ENCODE measurements at places on chromosomes 1 and 21. TPM values are rescaled to one million over a fixed set of nuclear protein-coding genes. Genes with fewer than 3 reads are reported as not detected.

Gene COL24A1
- not detected for total RNA-seq

DNA sequence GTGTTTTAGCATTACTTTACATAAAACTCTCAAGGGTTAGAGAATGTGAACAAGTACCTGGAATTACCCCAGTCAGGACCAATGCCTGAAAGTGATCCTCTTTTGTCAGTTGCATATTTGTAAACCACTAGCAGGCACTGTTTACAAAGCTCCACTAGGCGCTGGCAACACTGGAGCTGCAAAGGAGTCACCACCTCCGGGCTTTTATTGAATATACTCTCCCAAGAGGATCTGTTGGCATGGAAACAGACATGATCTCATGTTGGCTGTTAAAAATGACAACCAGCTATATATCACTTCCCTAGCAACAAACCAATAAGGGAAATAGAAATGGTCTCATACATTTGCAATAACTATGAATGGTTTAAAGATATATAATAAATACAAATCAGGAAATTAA is 116.0 kb downstream of the TTLL7 start:
- DNase-seq = peak; percentile 56

Gene OR10J1
- total RNA-seq = not detected

Gene GNL2
- 75.1 TPM for total RNA-seq

DNA sequence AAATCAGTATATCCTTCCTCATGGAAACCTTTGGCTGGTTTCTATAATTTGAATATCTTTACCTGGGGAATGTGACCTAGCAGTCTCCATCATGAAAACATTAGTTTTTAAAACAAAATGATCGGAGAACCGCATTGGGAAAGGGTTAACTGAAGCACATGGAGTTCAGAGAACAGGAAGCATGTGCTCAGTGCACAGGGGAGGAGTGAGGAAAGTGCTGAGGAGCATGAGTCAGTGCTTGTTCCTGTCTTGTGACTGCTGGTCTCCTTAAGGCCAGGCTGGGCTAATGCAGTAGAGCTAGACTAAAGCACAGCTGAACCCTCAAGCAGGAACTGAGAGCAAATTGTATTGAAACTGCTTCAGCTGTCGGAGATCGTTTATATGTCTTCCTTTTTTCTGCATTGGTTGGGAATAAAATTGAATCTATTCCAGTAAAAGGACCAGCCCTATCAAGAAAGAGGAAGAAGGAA is 5.8 kb downstream of the IFI16 start:
- peak; percentile 82 for DNase-seq

- peak; percentile 5 for DNase-seq
Observed at GRCh38 chr1:108533351-108534083, 26.4 kb upstream of the EEIG2 start.
